Osteocyte (in vitro differentiated cells): ENCODE measurements at places on chromosomes 4 and X. TPM values are rescaled to one million over a fixed set of nuclear protein-coding genes. Genes with fewer than 3 reads are reported as not detected.

The XKRX gene
- not detected in 2 replicates for total RNA-seq

DNA sequence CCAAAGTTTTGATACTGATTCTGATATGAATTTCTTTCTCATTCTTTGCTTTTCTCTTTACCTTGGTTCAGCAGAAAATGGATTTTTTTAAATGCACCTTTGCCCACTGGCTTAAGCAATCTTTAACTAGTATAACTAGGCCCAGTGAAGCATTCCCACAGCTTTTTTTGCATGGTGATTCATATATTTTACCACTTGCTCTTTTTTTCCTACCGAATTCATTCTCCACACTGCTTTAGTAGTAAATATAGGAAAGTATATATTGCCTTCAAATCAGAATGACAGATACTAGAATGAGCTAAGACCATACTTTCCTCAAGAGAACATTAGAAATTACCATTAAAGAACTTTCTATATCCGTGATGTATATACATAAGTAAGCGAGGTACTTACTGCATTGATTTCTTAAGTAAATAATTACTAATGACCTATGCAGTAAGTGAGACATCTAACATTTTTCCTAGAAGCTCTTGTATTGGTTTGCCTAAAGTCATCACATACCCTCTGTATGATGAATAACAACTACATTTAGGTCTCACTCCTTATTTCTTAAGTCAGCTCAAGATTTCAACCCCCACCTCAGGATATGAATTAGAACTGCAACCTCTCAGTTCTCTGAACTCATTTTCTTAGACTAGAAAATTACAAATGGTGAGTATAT, 44.2 kb downstream of the SLC4A4 start:
- no peak for DNase-seq

GRCh38 chrX:154367474-154368308, 6.7 kb downstream of the FLNA start:
- DNase-seq, result no peak

GRCh38 chrX:106707771-106708454, 18.6 kb upstream of the RNF128 start:
- DNase-seq, result no peak

GRCh38 chrX:119828446-119828845, 24.3 kb downstream of the UPF3B start:
- DNase-seq, result no peak

GRCh38 chr4:13876131-13876530, 248.6 kb upstream of the BOD1L1 start:
- no peak for DNase-seq

The NOX1 gene
- not detected in 2 replicates for total RNA-seq

The PLS3 gene
- total RNA-seq, result 530 and 547 TPM in 2 replicates

DNA sequence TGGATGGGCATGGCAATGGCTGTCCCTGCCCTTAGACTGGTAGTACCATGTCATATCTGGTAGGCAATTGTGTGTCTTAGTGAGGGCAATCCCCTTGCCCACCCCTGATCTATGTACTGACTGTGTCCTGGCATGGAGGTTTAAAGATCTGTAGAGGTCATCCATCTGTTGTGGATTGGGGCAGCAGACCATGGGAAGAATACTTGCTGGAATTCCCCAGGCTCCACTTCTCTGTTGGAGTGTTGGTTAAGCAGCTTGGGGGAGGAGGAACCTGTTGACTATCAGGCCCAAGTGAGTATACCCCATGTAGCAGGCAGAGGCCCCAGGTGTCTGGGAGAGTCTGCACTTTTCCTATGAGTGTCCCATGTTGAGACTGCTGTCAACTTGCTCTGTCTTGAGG, 246.7 kb upstream of the DIPK2B start:
- no peak for DNase-seq

DNA sequence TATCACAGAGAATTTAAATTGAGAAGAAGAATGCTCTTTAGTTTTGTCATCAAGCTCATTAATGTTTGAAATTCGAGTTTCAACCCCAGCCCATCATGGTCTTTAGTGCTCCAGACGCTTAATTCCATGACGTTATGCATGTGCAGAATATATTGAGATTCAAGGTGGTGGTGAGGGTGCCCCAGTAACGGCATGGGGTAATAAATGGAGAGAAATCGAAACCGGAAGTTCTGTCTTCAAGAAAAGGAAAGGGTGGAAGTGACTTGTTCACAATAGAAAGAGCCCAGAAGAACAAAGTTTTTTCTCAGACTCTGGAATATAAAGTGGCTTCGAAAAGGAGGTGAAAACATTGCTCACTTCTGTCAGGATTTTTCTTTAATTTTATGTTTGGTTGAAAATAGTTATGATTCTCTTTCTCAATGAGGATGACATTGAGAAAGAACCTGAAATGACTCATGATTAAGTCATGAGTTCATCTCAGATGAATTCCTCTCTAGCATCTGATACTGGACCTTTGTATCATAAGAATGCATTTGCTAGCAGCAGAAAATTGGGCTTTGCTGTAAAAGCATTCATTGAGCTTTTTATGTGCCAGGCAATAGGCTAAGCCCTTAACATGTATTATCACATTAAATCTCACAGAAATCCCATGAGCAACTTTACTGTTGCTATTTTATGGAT, 779 bp upstream of the DDX60L start:
- no peak for DNase-seq

DNA sequence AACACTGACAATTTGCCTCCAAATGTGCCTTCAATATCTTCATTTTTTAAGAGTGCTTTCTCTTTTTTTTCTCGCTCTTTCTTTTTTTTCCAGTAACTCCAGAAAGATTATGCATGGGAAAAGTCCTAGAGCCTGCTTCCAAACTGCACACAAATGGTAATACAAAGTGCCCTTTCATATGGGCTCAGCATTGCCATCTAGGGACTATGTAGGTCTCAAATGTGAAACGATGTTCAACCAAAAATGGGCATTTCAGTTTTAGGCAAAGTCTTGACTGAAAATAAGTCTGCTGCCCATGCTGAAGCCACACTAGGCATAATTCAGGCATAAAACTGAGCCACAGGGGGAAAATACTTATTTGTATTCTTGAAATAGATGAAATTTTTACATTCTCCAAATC, 65.6 kb downstream of the SYNPO2 start:
- DNase-seq, result no peak
